Small intestine (tissue), 16 donors: ENCODE measurements at places on chromosomes 2 and 18.

- peak; percentile 94 for DNase-seq
Measured at GRCh38 chr2:26244309-26245230, at the start of the genes HADHA and HADHB. Gene HADHA (minus strand): TSS chr2:26244632. CDS start chr2:26244596, 36 bp downstream. Gene HADHB (plus strand): TSS chr2:26244939. CDS start chr2:26254255, 9,316 bp downstream.

DNA sequence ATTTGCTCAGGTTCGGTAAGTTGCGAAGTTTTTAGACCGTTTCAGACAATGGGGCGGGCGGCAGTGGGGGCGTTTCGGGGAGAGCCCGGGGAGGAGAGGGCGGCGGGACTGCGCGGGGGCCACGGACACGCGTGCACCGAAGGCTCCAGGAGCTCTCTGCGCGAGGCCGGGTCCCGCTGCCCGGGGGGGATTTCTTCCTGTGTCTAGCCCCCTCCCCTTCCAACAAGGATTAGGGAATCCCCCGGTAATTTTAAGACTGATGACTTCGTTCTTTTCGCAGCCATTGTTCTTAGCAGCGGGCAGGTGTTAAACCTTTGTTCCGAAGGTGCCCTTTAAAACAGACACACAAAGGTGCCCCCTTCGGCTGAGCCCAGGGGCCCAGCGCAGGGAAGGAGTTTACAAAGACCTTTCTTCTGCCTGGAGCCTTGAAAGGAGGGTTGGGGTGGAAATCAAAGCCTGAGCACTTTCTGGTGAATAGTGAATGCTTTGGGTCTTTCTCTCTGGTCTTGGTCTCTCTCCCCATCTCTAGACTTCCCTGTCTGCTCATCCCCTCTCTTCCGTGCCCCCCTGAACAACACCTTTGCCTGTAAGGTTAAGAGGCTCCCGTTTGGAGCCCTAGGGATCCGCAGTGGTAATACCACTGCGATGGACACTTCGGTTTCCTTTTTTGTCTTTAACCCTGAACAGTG, 2.1 kb downstream of the TRIB2 start:
- peak; percentile 21 for DNase-seq

DNA sequence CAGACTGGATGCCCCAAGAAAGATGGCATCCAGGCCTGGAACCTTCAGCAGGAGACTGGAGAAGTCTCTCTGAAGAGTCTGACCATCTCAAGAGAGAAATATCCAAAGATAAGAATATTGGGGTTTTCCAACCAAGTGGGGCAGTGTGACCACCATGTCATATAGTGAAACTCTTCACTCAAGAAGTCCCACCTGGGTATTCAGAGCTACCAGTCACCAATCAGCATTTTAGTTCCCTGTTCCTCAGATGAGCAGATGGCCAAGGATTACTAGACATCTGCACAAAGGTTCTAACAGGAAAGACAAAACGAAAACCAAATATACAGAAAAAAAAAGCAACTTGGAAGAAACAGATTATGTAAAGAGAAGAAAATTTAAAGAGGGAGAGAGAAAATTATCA, 38.5 kb upstream of the CXCR4 start:
- no peak for DNase-seq

DNA sequence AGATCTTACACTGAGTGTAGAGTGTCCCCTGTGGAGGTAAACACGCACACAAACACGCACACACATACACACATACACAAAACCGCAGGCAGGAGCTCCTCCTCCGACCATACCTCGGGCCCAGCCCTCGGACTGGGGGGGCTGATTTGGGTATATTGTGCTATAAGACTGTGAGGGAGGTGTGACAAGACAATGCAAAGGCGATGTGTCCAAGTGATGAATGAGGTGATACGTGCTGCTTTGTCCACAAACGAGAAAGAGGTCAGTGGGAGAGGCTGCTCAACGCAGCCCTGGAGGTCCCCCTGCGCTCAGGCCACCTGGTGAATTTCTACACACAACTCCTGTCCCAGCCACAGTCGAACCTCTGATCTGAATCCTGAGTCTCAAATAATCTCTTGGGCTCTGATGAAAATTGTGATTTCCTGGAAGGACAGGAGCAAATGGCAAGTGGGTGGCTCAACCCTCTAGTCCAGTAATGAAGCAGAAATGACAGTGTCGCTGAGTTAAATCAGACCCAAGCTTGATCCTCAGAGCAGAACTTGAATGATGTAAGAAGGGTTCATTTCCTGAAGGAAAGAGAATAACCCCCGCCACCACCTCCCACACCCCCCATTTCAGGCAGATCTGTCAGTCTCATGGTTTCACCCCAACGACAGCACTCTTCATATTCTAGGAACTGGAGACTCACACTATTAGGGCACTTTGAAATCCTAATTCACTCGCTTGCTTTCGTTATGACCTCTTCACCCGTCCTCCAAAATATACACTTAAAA, 48.9 kb upstream of the ASXL2 start:
- DNase-seq, result no peak

DNA sequence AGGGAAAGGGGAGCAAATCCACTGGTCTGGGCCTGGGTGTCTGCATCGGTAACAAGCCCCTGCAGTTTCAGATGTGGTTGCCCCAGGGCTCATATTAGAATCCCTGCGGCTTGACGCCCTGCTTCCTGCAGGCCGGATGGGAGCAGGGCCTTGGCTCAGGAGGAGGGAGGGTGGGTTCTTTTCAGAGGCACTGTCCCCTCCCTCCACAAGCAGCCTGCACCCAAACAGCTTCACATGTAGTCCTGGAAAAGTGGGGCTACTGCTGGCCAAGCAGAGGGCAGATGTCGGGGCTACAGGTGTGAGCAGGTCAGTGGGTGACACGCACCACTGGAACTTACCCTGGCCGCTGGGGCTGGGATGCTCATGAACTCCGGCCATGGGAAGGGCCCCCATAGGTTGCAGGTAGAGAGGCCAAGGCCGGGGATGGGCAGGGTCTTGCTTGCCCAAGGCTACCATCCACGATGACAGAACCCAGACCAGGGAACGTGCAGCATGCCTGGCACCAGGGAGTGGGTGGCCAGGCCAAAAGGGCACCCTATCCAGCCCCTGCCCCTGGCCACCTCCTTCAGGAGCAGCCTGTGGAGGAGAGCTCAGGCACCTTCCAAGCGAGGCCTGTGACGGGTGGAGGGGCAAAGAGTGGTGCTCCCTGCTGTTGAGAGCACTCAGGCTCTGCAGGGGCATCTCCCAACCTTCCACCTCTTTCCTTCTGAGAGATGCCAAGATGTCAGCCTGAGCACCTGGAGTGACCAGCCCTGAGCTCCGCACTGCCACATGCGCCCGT, 16.8 kb downstream of the ARID5A start:
- DNase-seq, result no peak

DNA sequence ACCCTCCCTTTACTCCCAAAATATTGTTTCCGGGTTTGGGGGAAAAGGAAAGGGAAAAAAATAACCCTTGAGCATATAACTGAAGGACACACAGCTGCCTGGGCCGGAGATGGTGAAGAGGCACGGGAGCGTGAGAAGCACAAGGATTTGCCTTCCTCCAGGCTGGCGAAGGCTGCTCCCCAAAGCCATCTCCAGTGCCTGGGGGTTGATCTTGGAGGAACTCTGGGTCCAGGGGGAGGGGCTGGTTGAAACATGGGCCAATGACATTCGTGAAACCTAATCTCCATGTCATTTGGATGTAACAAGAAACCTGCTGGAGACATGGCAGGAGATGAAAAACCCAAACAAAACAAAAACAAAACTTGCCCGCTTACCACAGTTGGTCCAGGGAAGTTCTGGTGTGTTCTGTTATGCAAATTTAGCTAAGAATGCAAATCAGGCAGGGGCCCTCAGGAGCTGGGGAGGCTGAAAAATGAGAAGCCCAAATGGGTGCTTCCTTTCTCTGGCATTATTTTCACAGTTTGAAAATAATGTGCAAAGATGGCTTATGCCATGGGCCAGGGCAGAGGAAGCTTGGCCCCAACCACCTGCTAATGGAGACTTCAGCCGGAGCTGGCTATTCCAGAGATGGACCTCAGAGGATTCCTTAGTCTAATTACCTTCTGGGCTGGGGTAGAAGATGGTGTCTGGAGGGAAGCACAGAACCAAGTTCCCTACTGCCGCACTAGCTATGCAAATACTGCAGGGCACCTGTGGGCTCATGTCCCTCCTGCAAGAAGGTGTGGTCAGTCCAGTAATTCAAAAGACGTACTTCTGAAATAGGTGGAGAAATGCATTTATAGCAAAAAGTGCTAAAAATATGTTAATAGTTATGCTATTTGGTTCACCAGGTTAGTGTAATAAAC, 180.9 kb downstream of the BCL2 start:
- no peak for DNase-seq

DNA sequence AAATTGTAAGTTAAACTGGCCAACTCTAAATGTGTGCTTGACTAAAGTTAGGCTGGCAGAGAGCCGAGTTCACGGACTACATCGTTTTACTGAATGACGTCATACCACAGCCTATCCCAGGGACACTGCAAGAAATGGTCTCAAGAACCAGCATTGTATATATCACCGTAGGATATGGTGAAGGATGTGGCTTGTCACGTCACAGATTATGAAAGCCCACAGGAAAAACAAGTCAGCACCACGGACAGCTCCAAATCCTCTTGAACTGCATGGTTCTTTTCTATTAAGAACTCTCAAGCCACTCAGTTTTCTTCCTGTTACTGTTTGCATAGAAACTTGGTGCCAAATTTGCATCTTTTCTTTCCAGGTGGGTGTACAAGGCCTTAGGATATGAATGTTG, 85.1 kb upstream of the ACAA2 start:
- DNase-seq, result peak; percentile 74

DNA sequence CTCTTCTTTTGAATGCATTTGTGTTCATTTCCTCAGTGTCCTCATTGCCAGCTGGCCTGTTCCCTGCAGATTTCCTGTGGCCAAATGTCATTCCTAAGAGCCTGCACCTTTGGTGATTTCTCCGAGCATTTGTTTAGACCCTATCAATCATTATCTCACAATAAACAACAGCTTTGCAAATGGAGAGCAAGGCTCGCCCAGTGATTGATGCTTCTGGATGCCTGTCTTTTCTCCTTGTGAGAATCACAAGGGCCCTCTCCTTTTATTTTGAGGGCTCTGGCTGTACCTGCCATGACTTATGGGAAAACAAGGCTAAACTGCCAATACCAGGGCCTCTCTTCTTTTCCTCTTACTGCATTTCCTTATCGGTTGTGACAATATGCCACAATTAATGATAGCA, 1454.4 kb upstream of the CELF4 start:
- DNase-seq, result no peak

- no peak for DNase-seq
Measured at GRCh38 chr2:11433822-11434221, 32.1 kb downstream of the E2F6 start.

DNA sequence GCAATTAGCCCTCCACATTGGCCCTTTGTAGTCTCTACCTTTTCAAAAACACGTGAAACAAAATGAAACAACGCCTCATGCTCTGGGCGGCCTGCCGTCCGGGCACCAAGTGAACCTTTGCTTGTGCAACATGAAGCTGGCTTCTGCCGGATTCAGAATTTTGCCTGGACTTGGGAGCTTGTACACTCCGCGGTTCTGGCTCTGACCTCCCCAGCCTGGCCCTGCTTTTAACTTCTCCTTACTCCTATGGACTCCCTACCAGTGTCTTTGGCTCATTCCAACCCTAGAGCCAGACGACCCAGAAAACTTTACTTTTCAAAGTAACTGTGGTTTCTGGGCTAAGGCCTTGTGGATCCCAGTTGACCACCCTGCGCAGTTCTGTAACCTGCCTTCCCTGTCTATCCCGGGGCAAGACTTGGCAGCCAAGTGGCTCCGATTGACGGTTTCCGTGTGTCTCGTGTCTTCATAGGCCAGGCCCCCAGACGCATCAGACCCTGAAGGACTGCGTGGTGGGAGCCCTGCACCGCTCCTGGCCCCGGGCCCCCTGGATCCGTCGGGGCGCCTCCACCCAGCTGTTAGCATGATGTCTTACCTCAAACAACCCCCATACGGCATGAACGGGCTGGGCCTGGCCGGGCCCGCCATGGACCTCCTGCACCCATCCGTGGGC, 1.9 kb downstream of the OTX1 start:
- DNase-seq, result no peak

DNA sequence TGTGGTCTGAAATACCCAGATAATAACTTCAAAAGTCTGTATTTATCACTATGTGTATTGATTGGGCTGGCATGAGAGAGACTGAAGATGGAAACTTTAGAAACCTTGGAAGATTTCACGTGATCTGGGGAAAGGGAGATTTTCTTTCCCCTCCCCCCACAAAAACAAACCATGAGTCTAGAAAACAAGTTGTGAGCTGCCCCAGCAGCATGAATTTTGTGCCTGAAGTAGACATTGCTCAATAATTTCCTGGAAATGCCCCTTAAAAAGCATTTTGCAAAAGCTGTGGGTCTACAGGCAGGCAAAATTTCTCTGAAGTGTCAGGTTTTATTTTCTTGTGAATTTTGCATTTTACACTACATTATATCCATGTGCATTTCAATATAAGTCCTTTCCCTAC, 101.8 kb downstream of the ETAA1 start:
- DNase-seq, result no peak

DNA sequence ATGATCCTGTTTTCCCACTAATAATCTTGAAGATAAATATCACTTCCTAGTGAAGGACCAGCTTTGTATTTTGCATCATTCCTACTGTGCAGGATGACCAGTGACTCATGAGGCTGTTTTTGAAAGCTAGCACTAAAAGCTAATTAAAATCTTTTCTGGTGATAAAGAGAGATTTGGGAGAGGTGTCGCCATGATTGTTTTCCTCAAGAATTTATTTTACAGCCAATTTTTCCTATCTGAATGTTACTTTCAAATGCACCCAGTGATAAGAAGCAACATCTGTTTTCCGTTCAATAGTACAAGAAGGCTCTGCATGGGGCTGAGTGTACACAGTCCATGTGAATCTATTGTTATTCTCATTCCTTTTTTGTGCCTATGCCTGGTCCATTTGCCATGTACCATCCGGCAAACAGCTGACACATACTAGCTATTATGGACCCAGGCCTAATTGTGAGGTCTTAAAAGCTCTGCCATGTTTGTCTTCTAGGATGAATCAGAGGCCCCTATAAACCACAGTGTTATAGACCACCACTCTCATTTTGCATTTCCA, 28.4 kb downstream of the MEIS1 start:
- DNase-seq, result no peak

- peak; percentile 51 for DNase-seq
Measured at GRCh38 chr18:62437235-62438017, 85.4 kb upstream of the ZCCHC2 start.

- peak; percentile 17 for DNase-seq
Measured at GRCh38 chr2:174327841-174328113, 7.0 kb upstream of the SP9 start.

- no peak for DNase-seq
Measured at GRCh38 chr2:85669549-85669948, 1.6 kb upstream of the SFTPB start.
